ENCODE measurements at places on chromosomes 3 and 15. TPM values are rescaled to one million over a fixed set of nuclear protein-coding genes. Genes with fewer than 3 reads are reported as not detected.
A peak's percentile ranks its signal among the peaks of the same experiment; 100 is the strongest.

The GNAT1 gene
- 0.08 TPM for total RNA-seq

DNA sequence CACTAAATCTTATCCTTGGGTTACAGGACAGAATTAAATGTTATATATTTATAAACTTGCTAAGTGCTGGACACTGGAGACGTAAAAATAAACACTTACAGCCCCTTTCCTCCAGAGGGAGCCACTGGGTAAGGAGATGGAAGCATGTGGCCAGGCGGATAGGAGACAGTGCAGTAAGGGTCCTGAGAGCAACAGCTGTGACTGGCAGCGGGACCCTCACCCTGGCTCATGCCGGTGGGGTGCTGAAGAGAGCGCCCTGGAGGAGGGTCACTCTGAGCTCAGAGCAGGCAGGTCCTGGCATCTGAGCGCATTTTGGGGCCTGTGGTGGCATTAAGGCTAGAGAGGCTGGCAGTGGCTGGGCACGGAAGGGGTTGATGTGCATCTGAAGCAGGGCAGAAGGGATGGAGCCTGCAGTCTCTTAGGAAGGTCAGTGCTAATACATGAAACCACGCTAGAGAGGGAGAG is 16.0 kb downstream of the SEC61A1 start:
- no peak for ATAC-seq

The IL17RE gene
- total RNA-seq: 12.9 TPM

DNA sequence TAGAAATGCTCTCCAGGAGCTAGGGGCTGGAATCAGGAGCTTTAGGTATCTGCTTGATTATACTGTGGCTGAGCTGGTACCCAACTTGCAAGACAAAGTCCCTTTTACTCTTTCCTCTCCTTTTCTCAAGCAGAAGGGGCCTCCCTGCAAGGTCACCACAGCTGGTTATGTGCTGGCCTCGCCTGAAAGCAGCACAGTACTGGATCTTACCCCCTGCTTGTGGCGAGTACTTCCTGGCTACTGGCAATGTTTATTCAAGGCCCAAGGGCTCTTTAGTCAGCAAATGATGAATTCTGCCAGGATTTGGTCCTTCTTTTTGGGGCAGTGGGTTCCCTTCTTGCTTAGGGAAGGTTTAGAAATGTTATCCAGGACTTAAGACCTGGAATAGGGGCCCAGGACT is 234.6 kb downstream of the RAP2B start:
- no peak for ATAC-seq

DNA sequence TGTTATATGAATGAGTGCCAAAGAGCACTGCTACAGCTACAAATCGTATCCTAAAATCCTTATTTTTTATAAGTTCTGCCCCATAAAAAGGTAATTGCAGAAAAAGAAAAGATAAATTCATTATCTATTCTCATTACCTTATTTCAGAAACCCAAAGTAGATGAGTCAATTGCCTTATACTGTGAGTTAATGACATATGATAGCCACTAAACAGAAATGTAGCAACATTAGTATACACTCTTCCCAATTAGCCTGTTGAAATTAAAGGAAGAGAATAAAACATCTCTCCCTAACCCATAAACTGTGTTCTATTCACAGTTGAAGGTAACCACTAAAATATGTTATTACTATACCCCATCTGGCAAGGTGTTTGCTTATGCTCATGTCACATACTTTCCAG is 11.0 kb downstream of the TBL1XR1 start:
- no peak for ATAC-seq

- ATAC-seq: no peak
Observed at GRCh38 chr15:32104061-32104995, 74.0 kb downstream of the CHRNA7 start.

- ATAC-seq: no peak
Observed at GRCh38 chr3:88809993-88810392, 297.4 kb upstream of the EPHA3 start.

- ATAC-seq: no peak
Observed at GRCh38 chr3:164476631-164477030, 601.7 kb downstream of the SI start.

- ATAC-seq: no peak
Observed at GRCh38 chr3:101212730-101213129, 107.6 kb downstream of the IMPG2 start.

- ATAC-seq: no peak
Observed at GRCh38 chr3:62214850-62215249, 158.5 kb downstream of the FEZF2 start.

- peak; percentile 63 for ATAC-seq
Observed at GRCh38 chr3:153970741-153971347, 150.3 kb upstream of the ARHGEF26 start.

- no peak for ATAC-seq
Observed at GRCh38 chr3:22901684-22902083, 301.4 kb upstream of the UBE2E2 start.

Data from esophagus mucosa (tissue), 1 donor.